ENCODE measurements at places on chromosomes 6 and 20.

- DNase-seq, result no peak
Observed at GRCh38 chr6:135434095-135434494, 63.4 kb downstream of the AHI1 start.

GRCh38 chr6:28771401-28772267, 152.2 kb downstream of the TRIM27 start:
- DNase-seq, result no peak

DNA sequence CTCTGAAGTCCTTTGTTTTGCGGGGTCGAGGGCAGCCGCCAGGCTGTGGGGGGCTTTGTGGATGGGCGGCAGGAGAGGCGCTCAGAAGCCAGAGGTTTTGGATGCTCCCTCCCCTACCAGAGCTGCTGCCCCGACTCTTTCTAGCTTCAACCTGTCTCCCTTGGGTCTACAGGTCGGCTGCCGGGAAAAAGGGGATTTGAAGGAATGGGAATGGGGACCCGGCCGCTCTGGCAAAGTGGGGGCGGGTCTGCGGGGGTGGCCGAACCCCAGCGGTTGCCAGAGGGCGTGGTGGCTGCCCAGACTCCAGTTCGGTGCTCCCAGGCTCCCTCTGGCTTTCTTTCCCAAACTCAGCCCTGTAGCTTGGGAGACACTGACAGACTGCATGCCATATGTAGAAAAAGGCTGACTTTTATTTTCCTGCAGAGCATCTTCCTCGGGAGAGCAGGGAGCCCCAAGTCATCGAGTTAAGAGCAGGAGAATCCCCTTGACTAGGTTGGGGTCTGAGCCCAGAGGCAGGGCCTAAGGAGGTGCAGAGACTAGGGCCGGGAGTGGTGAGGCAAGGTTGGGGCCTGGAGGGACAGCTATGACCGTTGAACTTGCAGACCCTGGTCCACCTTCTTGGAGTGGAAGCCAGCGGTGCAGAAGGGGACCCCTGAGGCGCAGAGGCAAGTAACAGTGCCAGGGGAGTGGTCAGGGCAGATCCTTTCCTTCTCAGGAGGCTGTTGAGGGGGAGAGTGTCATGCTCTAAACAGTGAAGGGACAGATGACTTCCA, 1.4 kb upstream of the PPP1R18 start:
- peak; percentile 52 for DNase-seq

DNA sequence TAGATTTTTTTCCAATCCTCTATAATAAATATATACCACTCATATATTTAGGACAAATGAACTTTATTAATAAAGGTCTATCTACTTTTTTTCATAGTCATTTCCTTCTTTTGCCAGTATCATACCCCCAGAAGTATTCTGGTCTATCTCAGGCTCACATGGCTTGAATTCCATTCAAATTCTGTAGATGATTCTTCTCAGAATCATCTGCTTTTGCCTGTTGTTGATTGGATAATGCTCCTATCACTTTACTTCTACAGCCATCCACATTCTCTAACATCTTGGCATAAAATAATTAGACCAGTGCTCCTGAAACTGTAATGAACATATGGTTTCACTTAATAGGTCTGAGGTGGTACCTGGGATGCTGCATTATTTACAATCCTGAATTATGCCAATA, 121.2 kb downstream of the GFRAL start:
- DNase-seq, result no peak

DNA sequence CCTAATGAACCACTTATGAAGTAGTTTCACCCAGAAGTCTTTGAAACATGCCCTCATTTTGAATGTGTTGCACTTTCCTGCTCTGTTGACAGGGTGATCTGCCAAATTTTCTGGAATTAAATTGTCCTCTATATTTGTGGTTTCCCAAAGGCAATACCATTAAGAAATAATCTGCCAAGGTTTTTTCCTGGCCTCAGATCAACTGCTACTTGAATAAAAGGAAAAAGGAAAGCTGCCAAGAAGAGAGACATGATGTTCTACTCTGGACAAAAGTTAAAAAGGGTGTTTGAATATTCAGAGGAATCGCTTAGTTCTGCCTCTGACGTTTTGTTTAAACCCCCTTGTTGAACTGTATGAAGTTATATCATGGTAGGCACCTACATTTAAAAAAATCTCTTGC, 37.4 kb upstream of the ARMH2 start:
- no peak for DNase-seq

GRCh38 chr6:100657678-100658330, 193.1 kb upstream of the SIM1 start:
- DNase-seq, result no peak

- no peak for DNase-seq
Observed at GRCh38 chr6:154993710-154994109, 1.4 kb upstream of the TIAM2 start.

DNA sequence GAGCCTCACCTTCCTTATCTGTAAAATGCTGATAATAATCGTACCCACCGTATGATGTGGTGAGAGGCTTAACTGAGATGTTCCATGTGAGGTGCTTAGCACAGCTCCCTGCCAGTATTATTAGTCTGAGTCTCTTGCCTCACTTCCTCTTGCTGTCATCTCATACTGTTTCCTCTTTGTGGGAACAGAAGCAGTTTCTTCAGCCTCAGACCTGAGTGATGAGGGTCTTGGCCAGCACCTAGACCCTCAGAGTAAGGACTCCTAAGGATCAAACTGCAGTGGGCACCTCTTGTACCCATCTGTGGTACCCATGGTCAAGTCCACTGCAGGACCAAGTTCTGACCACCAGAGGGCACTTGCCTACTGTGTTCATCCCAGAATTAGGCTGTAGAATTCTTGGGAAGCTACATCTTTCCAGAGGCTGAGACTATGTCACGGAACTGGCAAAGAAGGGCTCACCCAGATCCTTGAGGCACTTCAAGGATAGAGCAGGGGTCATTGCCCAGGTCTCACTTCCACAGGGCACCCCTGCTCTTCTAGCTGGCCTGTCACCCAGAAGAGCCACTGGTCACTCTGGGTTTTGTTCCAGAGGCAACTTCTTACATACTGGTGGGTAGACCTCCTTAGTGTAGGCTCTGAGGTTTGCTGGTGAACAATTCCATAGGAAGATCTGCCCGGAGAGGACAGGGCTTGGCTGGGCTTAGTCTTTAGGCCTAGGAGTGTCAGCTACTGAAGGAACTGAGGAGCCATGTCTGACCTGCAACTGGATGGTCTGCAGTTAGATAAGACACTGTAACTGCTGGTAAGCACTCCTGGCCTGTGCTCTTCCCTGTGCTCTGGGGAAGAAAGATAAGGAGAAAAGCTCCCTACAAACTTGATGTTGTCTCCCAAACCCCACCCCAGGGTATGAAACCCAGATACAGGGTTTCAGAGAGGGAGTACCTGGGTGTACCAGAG, 20.6 kb upstream of the SGK2 start:
- DNase-seq, result peak; percentile 82

DNA sequence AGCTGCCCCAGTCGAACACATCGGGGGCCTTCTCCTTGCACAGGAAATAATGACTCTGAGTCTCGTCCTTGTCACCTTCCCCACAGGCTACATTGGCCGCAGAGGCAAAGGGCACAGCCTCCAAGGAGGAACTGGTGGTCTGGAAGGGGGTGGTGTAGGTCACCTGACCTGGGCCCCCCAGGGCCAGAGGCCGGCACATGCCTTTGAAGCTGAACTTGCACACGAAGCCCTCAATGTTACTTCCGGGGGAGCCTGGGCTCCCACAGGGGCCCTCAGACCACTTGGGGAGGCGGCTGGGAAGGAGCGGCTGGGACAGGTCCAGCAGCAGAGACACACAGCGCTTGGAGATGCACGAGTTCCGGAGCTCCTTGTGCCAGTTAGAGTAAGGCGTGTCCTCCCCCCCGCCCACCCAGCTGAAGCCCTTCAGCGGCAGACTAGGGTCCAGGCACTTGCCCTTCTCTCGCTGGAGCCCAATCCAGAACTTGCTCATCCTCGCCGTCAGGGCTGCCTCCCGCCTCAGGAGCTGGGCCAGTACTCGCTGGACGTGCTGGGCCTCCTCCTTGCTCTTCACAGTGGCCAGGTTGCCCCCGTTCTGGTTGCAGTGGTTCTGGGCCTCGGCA, 578 bp downstream of the CD93 start:
- no peak for DNase-seq

GRCh38 chr20:574297-574942, 30.8 kb upstream of the CSNK2A1 start:
- no peak for DNase-seq

DNA sequence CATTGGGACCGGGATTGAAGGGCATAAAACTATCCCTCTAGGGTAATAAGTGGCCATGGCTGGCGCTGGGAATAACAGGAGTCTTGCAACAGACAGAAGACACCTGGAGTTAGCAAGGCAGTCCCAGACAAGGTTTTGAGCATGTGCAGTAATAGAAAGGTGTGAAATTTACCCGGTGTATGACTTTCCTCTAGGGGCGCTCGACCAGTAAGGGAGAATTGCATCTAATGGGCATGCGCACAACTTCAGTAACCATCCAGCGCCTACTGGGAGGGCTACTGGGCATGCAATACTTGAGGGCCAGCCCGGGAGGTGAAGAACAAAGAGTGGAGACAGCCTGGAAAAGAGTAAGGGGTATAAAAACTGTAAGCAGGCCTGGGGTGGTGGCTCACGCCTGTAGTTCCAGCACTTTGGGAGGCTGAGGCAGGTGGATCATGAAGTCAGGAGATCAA, 32.7 kb downstream of the SERPINB6 start:
- no peak for DNase-seq

- no peak for DNase-seq
Observed at GRCh38 chr20:23541330-23541729, 27.0 kb downstream of the CST9L start.

DNA sequence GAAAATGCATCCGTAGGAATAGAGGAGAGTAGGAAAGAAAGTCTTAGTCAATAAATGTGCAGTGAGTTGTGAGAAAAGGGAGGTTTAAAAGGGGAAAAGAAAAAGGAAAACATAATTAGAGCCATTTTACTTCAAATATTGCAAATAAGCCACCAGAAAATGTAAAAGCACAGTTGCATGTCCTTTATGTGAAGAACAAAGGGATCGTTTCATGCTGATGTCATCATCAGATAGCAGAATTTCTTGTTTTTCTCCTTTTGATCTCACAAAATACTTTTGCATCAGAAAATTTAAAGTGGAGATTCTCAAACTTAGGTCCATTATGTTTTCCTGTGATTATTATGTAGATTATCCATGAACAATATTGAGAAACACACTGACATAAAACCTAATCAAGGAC, 166.7 kb downstream of the HAO1 start:
- no peak for DNase-seq

- DNase-seq, result no peak
Observed at GRCh38 chr6:139133262-139134063, 1.4 kb upstream of the HECA start.

- no peak for DNase-seq
Observed at GRCh38 chr6:32214126-32214525, 9.7 kb downstream of the NOTCH4 start.

GRCh38 chr20:19012676-19013075, 199.1 kb downstream of the SCP2D1 start:
- peak; percentile 50 for DNase-seq

- no peak for DNase-seq
Observed at GRCh38 chr6:155505608-155505989, 50.0 kb upstream of the NOX3 start.

DNA sequence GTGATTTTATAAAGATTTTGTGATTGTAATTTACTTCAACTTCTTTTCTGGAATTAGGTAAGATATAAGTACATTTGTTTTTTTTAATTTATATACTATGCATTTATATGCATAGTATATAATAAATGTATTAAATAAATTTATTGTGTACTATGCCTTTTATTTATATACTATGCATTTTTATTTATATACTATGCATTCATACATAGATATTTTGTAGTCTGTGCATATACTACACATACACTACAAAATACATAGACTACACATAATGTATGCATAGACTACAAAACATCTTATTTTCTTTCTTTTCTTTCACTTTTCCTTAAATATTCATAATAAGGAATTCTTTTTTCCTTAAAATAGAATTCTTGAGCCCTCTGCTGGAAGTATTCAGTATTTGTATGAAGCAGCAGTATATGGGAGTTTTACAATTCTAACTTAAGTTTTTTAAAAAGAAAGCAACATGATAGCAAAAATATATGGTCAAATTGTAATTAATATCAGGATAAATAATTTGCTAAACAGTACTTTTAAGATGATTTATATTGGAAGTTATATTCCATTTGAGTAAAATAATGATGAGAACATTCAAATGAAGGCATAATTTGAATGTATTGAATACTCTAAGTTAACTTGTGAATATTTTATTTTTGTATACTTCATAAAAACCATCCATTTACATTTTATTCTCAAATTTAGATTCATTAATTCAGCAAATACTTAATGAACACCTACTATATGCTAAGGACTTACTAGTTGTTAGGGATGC, 129.3 kb downstream of the KLHL32 start:
- no peak for DNase-seq

DNA sequence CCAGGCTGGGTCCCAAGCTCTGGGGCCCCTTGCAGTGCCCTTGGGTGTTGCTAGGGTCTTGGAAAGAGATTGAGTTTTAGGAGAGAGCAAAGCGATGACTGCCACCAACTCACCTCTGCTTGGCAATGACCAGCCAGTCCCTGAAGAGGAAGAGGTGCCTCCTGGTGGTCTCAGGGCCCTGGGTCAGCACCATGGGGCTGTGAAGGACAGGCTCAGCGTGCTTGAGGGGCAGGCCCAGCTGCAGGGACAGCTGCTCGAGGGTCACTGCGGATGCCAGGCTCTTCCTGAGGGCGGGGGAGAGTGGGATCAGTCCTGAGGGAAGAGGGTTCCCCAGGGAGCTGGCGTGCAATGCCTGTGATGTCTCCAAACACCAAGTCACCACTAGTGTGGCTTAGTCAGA, 50.8 kb upstream of the TAGAP start:
- DNase-seq, result no peak

GRCh38 chr6:110617057-110617456, 140.6 kb upstream of the SLC22A16 start:
- no peak for DNase-seq

GRCh38 chr20:53941680-53942471, 128.5 kb downstream of the BCAS1 start:
- DNase-seq, result no peak

DNA sequence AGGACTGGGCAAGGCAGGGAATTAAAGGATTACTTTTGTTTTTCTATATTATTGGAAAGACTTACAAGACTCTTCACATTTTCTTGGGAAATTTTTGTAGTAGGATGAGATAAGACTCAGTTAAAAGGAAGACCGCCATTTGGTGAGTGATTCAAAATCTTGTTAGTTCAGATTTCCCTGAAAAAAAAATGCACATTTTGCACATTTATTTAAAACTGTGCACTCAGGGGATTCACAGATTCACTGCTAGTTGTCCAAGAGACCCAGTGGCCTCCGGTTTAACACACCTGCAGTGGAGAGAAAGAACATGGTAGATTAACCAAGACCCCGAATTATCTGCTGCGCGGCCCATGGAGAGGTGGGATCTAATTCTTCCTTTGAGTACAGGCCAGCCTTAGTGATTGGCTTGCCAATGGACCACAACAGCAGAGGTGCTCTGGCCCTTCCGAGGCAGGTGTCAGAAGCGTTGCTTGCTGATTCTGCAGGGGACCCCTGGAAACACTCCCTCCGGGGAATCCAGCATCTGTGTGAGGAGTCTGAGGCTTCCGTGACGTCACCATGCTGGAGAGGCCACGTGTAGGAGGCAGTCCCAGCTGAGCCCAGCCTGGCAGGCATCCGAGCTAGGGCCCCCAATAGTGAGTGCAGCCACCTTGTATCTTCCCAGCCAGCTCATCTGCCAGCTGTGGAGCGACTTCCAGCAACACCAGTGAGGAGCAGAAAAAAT, 68.9 kb downstream of the ZNF217 start:
- DNase-seq, result no peak

- no peak for DNase-seq
Observed at GRCh38 chr20:38628580-38629470, 27.2 kb downstream of the ARHGAP40 start.

- peak; percentile 16 for DNase-seq
Observed at GRCh38 chr20:3784216-3784853, 2.2 kb downstream of the CENPB start.

- peak; percentile 55 for DNase-seq
Observed at GRCh38 chr6:114342826-114343781, at the start of gene HS3ST5. HS3ST5 (minus strand) TSS chr6:114343023; CDS start chr6:114062845, 280,178 bp downstream.

Data from AG20443 (cell line).